ENCODE measurements at places on chromosomes 11 and 22.

DNA sequence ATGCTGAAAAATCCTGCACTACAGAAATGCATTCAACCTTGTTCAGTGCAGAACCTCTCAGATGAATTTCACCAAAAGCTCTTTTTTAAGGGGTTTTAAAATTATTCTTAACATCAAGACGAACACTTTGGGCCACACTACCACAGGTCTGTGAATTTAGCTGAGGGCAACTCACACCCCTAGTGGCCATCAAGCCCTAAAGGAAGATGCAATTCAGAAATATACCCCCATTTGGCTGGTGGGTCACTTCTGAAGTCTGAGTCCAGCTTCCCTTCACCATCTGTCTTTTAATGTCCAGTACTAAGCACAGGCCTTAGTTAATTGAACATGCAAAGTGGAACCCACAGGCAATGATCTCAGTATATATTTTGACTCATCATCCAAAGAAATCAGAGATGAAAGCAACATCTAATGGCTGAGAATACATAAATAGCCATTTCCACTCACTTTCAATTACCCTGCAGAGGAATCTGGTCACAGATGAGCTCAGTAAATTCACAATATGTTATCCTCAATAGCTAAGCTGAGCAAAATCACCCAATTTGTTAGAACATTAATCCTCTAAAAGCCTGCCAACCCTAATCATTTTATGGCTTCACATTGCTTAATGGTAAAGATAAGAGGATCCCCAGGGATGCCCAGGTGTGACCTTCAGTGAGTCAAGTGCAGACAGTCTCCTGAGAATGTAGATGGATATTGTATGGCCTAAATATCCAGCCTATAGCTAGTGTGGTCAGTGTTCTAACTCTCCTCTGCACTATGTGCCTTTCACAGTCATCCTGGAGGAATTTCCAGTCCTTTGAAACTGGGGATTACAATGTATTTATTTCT, 50.3 kb downstream of the FAM76B start:
- H3K4me3 ChIP-seq, result no peak overlapping the region
- no peaks in the 10 kb centered on the region for H3K27me3 ChIP-seq
- H3K27ac ChIP-seq, result no peak overlapping the region
- no peak for DNase-seq
- H3K36me3 ChIP-seq, result no peaks in the 10 kb centered on the region

DNA sequence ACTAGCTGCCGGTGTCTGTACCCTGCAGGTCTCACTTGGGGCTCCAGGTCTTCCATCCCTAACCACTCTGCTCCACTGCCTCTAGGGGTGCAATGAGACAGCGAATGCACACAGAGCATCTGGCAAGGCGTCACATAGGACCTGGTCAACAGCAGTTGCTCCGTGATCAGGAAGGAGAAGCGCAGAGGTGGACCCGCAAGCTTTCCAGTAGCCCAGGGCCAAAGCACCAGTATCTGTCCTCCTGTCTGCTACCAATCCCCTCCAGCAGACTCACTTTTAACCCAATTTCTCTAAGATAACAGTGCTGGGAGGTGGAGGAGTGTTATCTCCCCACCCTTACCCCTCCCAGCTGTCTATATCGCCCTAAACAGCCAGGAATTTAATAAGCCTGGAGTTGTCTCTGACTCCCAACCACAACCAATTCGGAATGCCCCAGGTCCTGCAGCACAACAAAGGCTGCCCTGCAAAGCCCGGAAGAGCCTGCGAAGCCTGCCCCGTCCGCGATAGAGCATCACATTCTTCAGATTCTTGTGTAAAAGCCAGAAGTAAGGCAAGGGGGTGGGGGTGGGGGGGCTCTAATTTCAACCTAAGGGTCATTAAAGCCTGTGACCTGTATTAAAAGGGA, 19.3 kb downstream of the MYH9 start:
- H3K36me3 ChIP-seq, result no peaks in the 10 kb centered on the region
- peak overlapping the region; percentile 60 for H3K4me3 ChIP-seq
- H3K27me3 ChIP-seq, result no peaks in the 10 kb centered on the region
- H3K27ac ChIP-seq, result peak overlapping the region; percentile 97
- peaks cover 98% of the 10 kb centered on the region for H3K4me1 ChIP-seq

DNA sequence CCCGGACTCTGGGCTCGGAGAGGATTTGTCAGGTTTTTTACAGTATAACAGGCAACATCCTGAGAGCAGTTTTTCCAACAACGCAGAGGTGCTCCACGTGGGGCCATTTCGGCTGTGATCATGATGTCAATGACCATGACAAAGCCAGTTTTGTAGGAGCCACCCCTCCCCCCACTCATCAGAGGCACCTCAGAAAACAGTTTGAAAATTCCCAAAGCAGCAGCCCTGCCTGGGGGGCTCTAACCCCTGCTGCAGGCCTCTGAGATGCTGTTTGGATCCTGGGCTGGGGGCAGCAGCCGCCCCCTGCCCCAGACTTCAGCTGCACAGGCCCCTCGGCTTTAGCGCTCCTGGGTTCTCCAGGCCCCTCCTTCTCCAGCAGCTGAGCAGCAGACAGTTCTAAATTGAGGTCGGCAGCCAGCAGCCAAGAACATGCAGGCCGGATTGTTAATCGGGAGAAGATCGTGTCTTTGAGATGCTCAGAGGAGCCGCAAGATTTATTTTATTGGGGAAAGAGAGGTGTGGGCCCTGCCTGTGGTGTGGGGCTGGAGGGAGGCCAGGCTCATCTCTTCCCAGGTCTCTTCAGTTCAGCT, 19.4 kb downstream of the NFAM1 start:
- H3K36me3 ChIP-seq, result no peaks in the 10 kb centered on the region
- no peak overlapping the region for H3K4me3 ChIP-seq
- DNase-seq, result no peak
- H3K4me1 ChIP-seq, result no peaks in the 10 kb centered on the region
- H3K27me3 ChIP-seq, result no peaks in the 10 kb centered on the region
- H3K27ac ChIP-seq, result no peak overlapping the region

- H3K4me3 ChIP-seq, result no peak overlapping the region
- no peaks in the 10 kb centered on the region for H3K4me1 ChIP-seq
- no peaks in the 10 kb centered on the region for H3K27me3 ChIP-seq
- no peak for DNase-seq
- no peak overlapping the region for H3K27ac ChIP-seq
Measured at GRCh38 chr11:128302425-128303186, 284.8 kb downstream of the ETS1 start.

GRCh38 chr11:95322539-95322938, 91.5 kb upstream of the SESN3 start:
- H3K4me3 ChIP-seq, result no peak overlapping the region
- H3K27me3 ChIP-seq, result no peaks in the 10 kb centered on the region
- DNase-seq, result no peak
- H3K27ac ChIP-seq, result no peak overlapping the region

- no peak overlapping the region for H3K27ac ChIP-seq
- no peaks in the 10 kb centered on the region for H3K27me3 ChIP-seq
- no peaks in the 10 kb centered on the region for H3K4me1 ChIP-seq
Measured at GRCh38 chr11:100908746-100909145, 220.9 kb downstream of the PGR start.

DNA sequence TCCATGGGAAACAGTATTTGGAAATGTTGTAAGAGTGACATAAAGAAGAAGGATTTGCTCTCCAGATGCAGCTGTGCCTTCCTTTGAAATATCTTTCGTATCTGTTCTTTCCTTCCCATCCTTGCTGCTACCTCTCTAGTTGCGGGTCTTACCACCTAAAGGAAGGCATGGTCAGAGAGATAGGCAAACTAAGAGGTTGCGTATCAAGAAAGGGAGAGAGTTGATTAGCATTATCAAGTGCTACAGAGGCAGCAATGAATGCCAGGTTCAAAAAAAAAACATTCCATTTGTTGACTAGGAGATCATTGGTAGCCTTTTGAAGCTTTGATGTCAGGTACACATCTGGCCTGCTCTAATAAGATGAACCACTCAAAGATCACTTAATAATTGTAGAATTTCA, 4.6 kb downstream of the GTPBP1 start:
- no peak overlapping the region for H3K4me3 ChIP-seq
- no peaks in the 10 kb centered on the region for H3K27me3 ChIP-seq
- peaks cover 42% of the 10 kb centered on the region for H3K4me1 ChIP-seq
- H3K27ac ChIP-seq, result no peak overlapping the region

- no peaks in the 10 kb centered on the region for H3K27me3 ChIP-seq
- no peaks in the 10 kb centered on the region for H3K36me3 ChIP-seq
- H3K4me3 ChIP-seq, result no peak overlapping the region
- no peak for DNase-seq
- H3K4me1 ChIP-seq, result no peaks in the 10 kb centered on the region
Measured at GRCh38 chr11:67525275-67525976, 2.2 kb upstream of the CABP2 start.

- H3K27me3 ChIP-seq, result no peaks in the 10 kb centered on the region
- peaks cover 24% of the 10 kb centered on the region for H3K36me3 ChIP-seq
- H3K4me1 ChIP-seq, result peaks cover 31% of the 10 kb centered on the region
- H3K4me3 ChIP-seq, result no peak overlapping the region
- DNase-seq, result no peak
Measured at GRCh38 chr22:40432625-40433024, 62.2 kb downstream of the SGSM3 start.

DNA sequence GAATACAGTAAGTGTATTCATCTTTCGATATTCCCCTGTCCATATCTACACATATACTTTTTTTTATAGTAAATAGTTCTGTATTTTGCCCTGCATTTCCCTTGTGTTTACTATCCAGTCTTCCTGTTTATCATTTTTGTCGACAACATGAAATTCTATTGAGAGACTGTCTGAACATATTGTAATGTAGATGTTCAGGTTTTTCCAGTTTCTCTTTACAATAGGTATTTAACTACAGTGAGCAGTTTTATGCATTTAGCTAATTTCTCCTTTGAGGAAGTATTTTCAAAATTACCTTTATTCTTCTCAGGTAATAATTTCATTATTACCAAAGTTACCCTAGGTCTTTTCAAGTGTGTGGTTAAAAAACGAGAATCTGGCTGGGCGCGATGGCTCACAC, 16.7 kb downstream of the PIK3IP1 start:
- no peak for DNase-seq
- no peak overlapping the region for H3K27ac ChIP-seq
- H3K4me3 ChIP-seq, result no peak overlapping the region
- H3K36me3 ChIP-seq, result peaks cover 41% of the 10 kb centered on the region
- no peaks in the 10 kb centered on the region for H3K27me3 ChIP-seq

GRCh38 chr11:76577921-76578653, 92.5 kb downstream of the LRRC32 start:
- H3K27me3 ChIP-seq, result no peaks in the 10 kb centered on the region
- H3K4me3 ChIP-seq, result no peak overlapping the region
- H3K36me3 ChIP-seq, result no peaks in the 10 kb centered on the region
- DNase-seq, result no peak
- H3K27ac ChIP-seq, result peak overlapping the region; percentile 79
- peaks cover 18% of the 10 kb centered on the region for H3K4me1 ChIP-seq

GRCh38 chr11:34976496-34977088, 60.2 kb downstream of the PDHX start:
- H3K4me3 ChIP-seq, result no peak overlapping the region
- DNase-seq, result no peak

- no peak overlapping the region for H3K27ac ChIP-seq
- peaks cover 4% of the 10 kb centered on the region for H3K27me3 ChIP-seq
- H3K4me1 ChIP-seq, result no peaks in the 10 kb centered on the region
- H3K36me3 ChIP-seq, result no peaks in the 10 kb centered on the region
- no peak for DNase-seq
Measured at GRCh38 chr11:116224889-116225200, 547.9 kb downstream of the BUD13 start.

GRCh38 chr22:36745301-36745995, 30.5 kb downstream of the IFT27 start:
- no peaks in the 10 kb centered on the region for H3K27me3 ChIP-seq
- H3K27ac ChIP-seq, result no peak overlapping the region
- H3K4me1 ChIP-seq, result no peaks in the 10 kb centered on the region
- no peak overlapping the region for H3K4me3 ChIP-seq

GRCh38 chr11:61173456-61173855, 12.2 kb upstream of the VPS37C start:
- H3K4me1 ChIP-seq, result no peaks in the 10 kb centered on the region
- H3K27me3 ChIP-seq, result no peaks in the 10 kb centered on the region
- no peak overlapping the region for H3K4me3 ChIP-seq
- H3K27ac ChIP-seq, result no peak overlapping the region
- DNase-seq, result no peak
- no peaks in the 10 kb centered on the region for H3K36me3 ChIP-seq

DNA sequence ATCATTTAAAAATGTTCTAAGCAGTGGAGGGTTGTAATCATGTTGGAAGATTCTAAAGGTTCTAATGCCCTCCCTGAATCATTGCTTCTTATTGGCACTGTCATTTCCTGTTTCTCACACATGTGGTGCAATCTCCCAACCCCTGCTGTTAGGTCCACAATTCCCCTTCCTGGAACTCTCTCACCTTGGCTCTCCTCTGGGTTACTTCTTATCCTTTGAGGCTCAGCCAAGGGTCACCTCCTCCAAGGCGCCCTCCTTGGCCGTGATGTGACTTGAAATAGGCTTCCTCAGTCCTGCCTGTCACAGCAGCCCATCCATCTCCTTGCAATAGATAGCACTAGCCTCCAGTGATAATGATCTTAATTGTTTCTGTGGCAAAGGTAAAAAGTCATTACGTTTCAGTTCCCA, 149.8 kb downstream of the TTC17 start:
- H3K27me3 ChIP-seq, result no peaks in the 10 kb centered on the region
- no peaks in the 10 kb centered on the region for H3K36me3 ChIP-seq
- no peaks in the 10 kb centered on the region for H3K4me1 ChIP-seq
- H3K4me3 ChIP-seq, result no peak overlapping the region
- H3K27ac ChIP-seq, result no peak overlapping the region

- no peak overlapping the region for H3K4me3 ChIP-seq
- H3K4me1 ChIP-seq, result no peaks in the 10 kb centered on the region
- no peaks in the 10 kb centered on the region for H3K36me3 ChIP-seq
- no peaks in the 10 kb centered on the region for H3K27me3 ChIP-seq
Measured at GRCh38 chr11:2663915-2664314, 35.9 kb downstream of the KCNQ1OT1 start.

DNA sequence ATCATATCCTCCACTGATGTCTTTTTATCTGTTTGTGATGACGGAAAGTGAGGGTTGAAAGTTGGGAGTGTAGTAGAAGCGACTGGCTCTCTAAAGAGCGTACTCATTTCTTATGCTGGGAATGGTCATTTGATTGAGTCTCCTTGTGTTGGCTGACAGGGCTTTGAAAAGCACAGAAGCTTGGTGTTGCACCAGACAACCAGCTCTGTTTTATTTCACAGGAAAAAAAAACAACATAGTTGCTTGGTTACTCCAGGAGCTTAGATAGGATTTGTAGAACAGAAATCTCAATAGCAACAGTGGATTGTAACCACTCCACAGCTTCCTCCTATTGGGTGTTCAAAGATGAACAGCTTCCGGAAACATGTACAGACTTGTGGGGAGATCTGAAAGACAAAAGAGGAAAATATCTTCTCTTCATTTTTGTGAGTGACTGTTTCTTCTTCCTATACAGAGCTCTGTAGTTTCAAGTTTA, 2.7 kb downstream of the RBM14 start:
- no peak for DNase-seq
- peaks cover 5% of the 10 kb centered on the region for H3K36me3 ChIP-seq
- H3K27me3 ChIP-seq, result no peaks in the 10 kb centered on the region
- peak overlapping the region; percentile 96 for H3K27ac ChIP-seq
- peak overlapping the region; percentile 91 for H3K4me3 ChIP-seq

- H3K27ac ChIP-seq, result no peak overlapping the region
- H3K27me3 ChIP-seq, result no peaks in the 10 kb centered on the region
- no peaks in the 10 kb centered on the region for H3K4me1 ChIP-seq
- H3K36me3 ChIP-seq, result no peaks in the 10 kb centered on the region
- DNase-seq, result no peak
Measured at GRCh38 chr22:26549902-26550497, 37.7 kb upstream of the TFIP11 start.

GRCh38 chr11:19368726-19369375, 128.1 kb upstream of the E2F8 start:
- DNase-seq, result no peak
- no peak overlapping the region for H3K4me3 ChIP-seq
- no peaks in the 10 kb centered on the region for H3K36me3 ChIP-seq

All from thoracic aorta (tissue), 2 donors.